ENCODE measurements at places on chromosomes 5 and 9. TPM values are rescaled to one million over a fixed set of nuclear protein-coding genes. Genes with fewer than 3 reads are reported as not detected.
A peak's percentile ranks its signal among the peaks of the same experiment; 100 is the strongest.

DNA sequence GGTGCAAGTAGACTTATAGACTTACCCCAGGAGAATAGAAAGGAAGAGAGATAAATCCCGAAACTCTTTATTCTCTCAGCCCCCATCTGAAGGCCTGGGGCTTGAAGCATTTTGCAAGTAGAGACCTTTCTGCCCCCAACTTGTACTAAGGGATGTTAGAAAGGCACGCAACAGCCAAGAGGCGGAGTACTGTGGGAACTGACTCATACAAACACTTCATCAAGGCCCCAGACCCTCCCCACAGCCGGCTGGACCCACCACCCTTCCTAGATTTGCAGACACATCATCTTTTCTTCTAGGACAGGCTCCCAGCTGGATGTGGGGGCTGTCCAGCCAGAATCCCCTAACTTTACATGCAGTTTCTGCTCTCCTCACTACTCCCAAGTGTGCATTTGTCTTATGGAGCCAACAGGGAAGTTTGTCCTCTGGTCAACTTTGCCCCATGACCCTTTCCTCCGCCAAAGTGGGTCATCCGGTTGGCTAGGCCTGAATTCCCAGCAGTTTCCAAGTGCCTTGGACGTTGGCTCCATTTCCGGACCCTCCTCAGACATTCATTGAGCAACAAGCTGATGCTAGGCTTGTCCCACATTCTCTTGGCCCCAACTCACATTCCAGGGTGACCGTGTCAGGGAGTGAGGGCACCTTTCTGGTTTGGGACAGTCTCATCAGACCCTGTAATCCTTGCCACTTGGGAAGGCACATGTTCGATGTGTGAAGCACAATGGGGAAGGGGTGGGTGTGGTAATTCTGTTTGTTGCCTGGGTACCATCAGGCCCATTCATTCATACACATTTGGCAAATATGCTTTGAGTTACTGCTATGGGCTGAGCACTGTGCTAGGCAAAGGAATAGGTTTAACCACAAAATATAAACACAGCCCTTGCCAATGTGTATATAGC, 64.6 kb downstream of the ABLIM3 start:
- no peak for DNase-seq

HARS1 gene
- 78.3 TPM for polyA plus RNA-seq

- DNase-seq: no peak
Observed at GRCh38 chr5:95069948-95070347, 214.9 kb downstream of the MCTP1 start.

GRCh38 chr5:101306391-101307137, 403.5 kb upstream of the ST8SIA4 start:
- no peak for DNase-seq

DNA sequence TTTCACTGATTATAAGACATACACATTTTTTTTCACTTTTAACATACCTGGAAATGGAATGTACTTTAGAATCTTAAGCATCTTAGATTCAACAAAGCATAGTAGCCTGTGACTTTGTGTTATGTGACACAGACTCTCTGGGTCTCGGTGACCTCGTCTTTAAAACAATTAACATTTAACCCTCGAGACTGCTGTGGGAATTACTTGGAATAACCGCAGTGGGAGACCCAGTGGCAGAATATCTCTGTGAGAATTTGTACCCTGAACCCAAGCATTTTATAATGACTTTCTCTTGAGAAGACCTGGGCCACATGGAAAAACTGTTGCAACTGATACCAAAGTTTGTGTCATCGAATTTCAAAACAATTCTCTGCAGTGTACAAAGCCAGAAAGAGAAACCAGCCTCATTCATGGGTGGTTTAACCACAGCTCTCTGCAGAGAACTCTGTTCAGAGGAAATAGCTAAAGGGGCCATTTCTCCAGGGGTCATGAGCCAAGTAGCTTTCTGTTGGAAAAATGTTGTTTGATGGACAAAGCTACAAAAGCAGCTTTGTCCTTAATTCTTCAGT, 10.0 kb upstream of the RETREG1 start:
- no peak for DNase-seq

DNA sequence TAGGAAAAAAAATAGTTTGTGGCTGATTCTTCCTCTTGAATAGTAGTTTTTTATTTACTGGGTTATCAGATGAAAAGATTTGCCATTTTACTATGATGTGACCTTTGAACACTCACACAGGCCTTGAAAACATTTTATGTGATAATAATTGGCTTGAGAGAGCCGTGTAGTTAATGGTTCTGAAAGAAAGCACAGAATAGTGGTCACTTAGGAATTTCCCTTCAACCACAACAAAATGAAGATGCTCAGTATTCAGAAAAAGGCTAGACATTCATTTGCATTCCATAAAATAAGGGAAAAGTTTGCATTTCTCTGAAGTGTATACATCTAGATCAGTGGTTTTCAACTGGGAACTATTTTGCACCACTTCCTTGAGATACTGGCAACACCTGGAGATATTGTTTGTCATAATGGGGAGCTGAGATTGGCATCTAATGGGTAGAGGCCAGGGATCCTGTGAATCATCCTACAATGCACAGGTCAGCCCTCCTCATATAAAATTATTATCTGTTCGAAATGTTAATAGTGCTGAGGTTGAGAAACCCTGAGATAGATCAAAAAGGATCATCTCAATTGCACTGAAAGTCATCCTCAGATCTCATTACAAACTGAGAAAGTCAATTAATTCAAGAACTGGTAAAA, 446.4 kb upstream of the CCNG1 start:
- DNase-seq: no peak

GRCh38 chr5:132865668-132866341, 464 bp downstream of the GDF9 start:
- DNase-seq: no peak

DNA sequence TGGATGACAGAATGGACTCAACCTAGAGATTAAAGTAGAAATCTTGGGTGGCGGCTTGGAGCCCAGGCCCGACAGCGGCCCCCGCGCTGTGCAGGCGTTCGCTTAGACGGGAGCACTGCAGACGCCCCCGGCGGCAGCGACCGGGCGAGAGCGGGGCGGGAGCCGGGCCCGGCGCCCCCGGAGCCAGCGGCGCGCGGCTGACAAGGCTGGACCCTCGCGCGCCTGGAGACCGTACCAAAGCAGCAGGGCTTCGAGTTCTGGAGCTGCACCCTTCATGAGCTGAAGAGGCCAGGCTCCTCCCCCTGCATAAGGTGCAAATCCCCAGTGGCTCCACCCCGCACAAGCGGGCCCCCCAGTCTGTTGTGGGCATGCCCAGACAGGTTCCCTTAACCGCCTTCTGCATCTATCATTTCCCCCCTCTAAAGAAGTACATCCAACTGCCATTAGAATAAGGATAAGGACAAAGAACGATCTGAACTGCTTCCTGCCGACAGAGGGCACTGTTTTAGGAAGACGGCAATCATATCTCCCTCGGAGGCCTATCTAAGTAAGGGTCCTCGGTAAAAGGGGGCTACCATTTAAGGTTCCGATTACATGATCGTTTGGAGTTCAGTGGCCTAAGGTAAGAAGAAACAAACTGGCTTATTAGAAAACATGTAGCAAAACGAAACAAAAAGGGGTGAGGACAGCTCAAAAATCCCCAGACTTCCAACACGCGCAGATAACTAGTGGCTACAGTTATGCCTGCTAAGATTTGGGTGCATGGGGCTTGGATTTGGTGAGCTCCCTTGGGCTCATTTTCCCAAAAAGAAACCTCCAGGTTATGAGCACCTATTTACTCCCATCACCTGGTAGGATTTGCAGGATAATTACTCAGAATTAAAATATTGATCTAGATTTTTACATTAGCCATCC, 66.3 kb downstream of the RGMB start:
- DNase-seq: no peak

GRCh38 chr9:69900406-69900805, 79.8 kb downstream of the CFAP95 start:
- DNase-seq: no peak

DNA sequence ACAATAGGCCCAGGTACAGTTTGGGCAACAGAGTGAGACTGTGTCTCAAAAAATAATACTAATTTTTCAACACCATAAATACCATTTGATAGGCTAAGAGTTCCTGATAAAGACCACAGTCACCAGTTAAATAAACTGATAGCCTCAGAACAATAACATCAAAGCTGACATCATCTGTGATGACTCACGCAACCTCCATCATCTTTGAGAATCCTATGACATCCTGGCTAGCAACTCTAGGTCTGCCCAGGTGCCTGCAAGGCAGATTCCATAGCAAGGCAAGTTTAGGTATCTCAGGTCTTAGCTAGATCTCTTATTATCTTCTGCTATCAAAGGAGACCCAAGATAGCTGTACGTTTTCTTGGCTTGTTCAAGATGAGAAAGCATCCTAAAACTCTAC, 30.5 kb upstream of the UBAP2 start:
- DNase-seq: no peak

GRCh38 chr9:114925039-114925438, 5.4 kb downstream of the TNFSF8 start:
- no peak for DNase-seq

DNA sequence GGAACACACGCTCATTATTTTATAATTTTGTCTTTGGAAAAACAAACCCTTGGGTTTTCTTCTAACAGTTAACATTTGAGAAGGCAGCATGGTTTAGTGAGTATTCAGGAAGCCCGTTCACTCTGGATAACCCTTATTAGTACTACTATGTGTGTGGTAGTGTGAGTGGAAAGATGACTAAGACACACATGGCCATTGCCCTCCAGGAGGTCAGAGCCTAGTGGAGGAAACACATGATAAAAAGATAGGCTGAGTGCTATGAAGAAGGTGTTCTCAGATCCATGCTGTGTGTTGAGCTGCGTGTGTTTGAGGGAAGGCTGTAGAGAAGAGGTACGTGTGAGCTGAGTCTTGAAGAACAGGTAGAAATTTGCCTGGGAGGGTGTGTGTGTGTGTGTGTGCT, 8.4 kb downstream of the C5orf47 start:
- no peak for DNase-seq

GRCh38 chr5:155564541-155564940, 551.0 kb downstream of the KIF4B start:
- DNase-seq: no peak

DNA sequence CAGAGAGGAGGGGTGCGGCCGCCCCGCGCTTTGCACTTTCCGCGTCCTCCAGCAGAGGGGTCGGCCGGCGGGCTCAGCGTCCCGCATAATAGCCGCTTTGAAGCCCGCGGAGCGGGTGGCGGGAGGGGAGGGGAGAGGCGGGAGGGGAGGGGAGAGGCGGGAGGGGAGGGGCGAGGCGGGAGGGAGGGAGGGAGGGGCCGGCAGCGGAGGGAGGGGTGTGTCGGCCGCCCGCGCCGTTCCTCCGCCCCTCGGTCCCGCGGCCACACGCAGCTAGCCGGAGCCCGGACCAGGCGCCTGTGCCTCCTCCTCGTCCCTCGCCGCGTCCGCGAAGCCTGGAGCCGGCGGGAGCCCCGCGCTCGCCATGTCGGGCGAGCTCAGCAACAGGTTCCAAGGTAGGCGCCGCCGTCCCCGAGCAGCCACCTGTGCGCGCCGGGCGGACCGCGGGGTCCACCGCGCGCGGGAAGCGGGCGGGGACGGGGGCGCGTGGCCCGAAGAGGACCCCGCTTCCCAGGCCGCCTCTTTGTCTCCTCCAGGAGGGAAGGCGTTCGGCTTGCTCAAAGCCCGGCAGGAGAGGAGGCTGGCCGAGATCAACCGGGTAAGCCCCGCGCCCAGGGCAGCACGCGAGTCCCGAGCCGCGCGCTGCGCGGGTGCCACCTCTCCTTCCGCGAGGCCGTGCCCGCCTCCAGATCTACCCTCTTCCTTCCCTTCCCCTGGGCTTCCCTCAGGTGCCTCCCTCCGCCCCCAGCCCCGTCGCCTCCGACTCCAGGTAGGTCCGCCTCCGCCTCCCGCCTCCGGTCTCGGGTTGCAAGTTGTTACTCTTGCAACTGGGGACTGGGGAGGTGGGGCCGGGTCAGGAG, at the start of gene AIF1L:
AIF1L (plus strand) TSS at position 263 of the 857 bp plus-strand sequence; CDS start at position 362, 99 bp downstream.
- peak; percentile 77 for DNase-seq

DNA sequence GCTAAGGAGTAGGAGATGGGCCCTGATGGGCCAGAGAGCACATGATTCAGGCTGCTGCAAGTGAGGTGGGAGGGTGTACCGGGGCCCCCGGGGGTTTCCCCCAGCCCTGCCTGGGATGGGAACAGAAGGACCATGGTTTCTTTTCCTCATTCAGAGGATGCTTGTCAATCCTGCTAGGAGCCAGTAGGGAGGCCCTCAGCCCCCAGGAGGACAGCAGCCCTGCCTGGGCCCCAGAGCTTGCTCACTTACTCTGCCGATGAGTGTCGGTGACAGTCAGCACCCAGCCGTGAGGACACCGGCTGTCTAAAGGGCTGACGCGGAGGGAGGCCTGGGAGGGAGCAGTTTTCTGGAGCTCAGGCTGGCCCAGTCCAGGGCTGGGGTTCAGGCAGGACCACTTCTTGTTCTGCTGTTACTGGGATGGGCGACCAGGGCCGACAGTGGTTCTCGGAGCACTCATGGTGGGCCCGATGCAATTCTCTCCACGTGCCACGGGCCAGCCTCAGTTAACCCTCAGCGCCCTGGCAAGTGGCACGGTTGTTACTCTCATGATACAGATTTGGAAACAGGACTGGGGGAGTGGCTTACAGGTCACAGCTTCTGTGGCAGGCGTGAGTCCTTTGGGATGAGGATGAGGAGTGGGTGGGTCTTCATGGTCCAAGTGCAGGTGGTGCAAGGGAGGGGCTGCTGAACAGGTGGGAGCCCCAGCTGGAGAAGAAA, 1.8 kb downstream of the ARRDC1 start:
- no peak for DNase-seq

EEIG1 gene
- 31.5 TPM for polyA plus RNA-seq

- DNase-seq: no peak
Observed at GRCh38 chr9:126844085-126844484, 16.4 kb upstream of the ZBTB34 start.

GRCh38 chr9:96641514-96641913, 13.6 kb downstream of the PRXL2C start:
- no peak for DNase-seq

GRCh38 chr9:136619742-136620440, 42.8 kb upstream of the EGFL7 start:
- DNase-seq: no peak

DNA sequence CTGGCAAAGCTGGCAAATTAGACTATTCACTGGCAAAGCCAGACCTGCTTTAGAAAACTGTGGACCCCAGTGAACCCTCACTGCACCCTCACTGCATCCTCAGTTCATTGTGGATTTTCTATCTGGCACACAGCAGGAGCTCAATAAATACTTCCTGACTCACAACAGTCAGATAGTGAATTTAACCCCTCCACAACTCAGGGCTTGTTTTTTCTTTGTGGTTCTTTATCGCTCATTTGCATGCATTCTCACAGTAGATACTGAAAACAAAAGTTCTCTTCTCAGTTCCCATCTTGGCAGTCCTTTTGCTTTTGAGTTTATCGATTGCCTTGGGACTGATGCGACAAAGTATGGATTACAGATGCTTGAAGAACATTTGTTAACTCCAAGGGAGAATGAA, 99.8 kb downstream of the ACTL7B start:
- no peak for DNase-seq

DNA sequence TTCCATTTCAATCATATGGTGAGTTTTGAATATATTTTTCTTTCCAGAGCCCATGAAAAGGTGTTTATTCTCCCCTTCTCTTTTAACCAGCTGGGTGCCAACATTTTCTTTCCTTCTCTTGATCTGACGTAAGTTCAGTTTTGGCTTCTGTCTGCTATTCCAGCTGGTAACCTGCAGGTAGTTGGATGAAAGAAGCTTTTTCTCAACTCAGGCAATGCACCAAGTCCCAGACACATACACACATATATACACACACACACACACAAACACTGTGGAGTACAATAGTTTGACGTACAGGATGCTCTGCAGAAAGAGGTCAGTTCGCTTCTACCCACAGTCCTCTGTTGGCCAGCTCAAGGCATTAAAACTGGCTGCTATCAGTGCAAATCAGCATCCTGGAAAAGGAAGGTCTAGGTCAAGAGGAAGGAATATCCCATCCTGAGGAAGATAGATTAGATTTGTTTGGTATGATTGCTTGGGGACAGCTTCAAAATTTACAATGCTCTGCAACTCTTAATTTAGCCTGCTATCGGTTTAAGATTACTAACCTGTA, 214.3 kb upstream of the SEMA6A start:
- DNase-seq: no peak

FBXL7 gene
- 23.9 TPM for polyA plus RNA-seq

Data from renal cortex interstitium (tissue), 15 donors.